Sciatic nerve (tissue), 2 donors: ENCODE measurements at places on chromosomes 13 and 19. TPM values are rescaled to one million over a fixed set of nuclear protein-coding genes. Genes with fewer than 3 reads are reported as not detected.

The TEKTIP1 gene
- total RNA-seq = 4.9 TPM

The FUT2 gene
- not detected for total RNA-seq

DNA sequence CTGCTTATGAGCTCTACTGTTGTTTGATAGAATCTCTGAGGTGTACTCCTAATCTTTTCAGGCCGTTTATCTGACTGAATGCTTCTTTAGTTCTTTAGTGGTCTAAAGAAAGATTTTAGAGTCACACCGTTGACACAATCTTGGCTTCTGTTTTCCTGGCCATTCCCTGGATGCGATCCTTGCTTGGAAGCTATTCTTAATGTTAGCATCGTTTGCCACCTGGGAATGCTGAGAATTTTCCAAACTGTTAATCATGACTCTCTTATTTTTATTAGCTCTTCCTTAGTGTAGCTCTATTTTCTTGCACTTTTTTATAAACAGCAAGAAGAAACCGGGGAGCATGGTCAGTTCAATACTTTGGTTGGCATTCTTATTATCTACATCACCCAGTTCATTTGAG is 281.0 kb upstream of the PCDH20 start:
- no peak for DNase-seq

GRCh38 chr19:32566246-32566830 is 14.7 kb upstream of the PDCD5 start:
- no peak for DNase-seq
